ENCODE measurements at places on chromosomes 2 and 18. TPM values are rescaled to one million over a fixed set of nuclear protein-coding genes. Genes with fewer than 3 reads are reported as not detected.

- no peak overlapping the region for H3K27ac ChIP-seq
- no peak overlapping the region for H3K4me3 ChIP-seq
- peaks cover 19% of the 10 kb centered on the region for H3K4me1 ChIP-seq
- no peaks in the 10 kb centered on the region for H3K36me3 ChIP-seq
- no peaks in the 10 kb centered on the region for H3K27me3 ChIP-seq
These were observed 44.8 kb downstream of the FTCDNL1 start for GRCh38 chr2:199806179-199806578.

GRCh38 chr2:156700681-156701080 lies 264.5 kb downstream of the GPD2 start:
- no peaks in the 10 kb centered on the region for H3K36me3 ChIP-seq
- no peaks in the 10 kb centered on the region for H3K27me3 ChIP-seq
- H3K27ac ChIP-seq, result no peak overlapping the region
- peaks cover 45% of the 10 kb centered on the region for H3K4me1 ChIP-seq

DNA sequence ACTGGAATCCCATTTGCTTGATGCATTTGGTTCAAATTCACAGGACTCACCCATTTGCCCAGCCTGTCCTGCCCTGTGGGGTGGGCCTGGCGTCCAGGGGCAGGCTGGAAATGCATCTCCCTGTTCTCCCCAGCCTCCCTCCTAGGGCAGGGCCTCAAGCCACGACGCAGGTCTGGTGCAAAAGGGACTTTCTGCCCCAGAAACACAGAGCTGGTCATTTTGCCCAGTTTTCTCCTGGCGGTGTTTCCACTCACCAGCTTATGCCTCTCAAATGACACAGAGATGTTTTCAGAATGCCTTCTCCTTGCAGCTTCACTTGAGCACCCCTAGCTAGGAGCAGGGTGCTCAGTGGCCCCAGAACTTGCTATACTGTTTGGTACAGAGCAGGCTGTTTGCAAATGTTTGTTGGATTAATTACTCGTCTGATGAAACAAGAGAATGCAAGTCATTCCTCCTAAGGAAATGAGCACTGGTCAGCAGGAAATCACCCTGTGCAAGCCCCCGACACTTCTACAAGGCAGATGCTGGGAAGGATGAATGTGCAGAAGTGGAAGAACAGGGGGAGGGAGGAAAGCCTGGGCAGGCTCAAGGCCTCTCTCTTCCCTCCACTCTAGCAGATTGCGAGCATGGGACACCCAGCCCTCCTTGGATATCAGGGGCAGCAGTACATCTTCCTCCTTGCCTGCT lies 164.3 kb upstream of the APCDD1 start:
- peaks cover 4% of the 10 kb centered on the region for H3K4me1 ChIP-seq
- no peaks in the 10 kb centered on the region for H3K27me3 ChIP-seq
- H3K27ac ChIP-seq, result no peak overlapping the region
- no peaks in the 10 kb centered on the region for H3K36me3 ChIP-seq

DNA sequence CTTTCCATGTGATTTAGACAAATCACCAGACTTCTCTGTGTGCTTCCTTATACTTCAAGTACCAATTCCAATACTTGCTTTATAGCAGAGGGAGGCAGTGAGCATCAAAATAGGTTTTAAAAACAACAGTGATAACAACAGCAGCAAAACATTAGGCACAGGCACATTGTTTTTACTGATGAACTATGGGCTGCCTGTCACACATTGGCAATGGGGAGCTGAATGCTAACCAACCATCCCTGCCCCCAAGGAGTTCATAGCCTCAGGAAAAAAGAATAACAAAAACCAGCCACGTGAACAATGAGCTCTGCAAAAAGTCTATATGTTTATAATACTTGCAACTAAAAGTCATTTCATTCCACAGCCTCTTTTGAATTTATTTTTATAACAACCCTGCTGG lies 287.9 kb upstream of the TRIB2 start:
- H3K27me3 ChIP-seq, result no peaks in the 10 kb centered on the region
- DNase-seq, result peak; percentile 4
- H3K27ac ChIP-seq, result 0 out of 2 replicates have a peak overlapping the region, but pooled peaks have one; percentile 10
- peaks cover 26% of the 10 kb centered on the region for H3K4me1 ChIP-seq
- no peak overlapping the region for H3K4me3 ChIP-seq

- no peak for DNase-seq
- no peaks in the 10 kb centered on the region for H3K4me1 ChIP-seq
- H3K27me3 ChIP-seq, result no peaks in the 10 kb centered on the region
- H3K36me3 ChIP-seq, result no peaks in the 10 kb centered on the region
These were observed 63.0 kb downstream of the ADNP2 start for GRCh38 chr18:80172056-80172455.

LCT gene
- not detected for total RNA-seq

GRCh38 chr2:9307535-9307934 lies 100.9 kb downstream of the ASAP2 start:
- no peaks in the 10 kb centered on the region for H3K36me3 ChIP-seq
- H3K27ac ChIP-seq, result no peak overlapping the region
- 0 out of 2 replicates have a peak, but pooled peaks cover 4% of the 10 kb centered on the region for H3K4me1 ChIP-seq

- H3K4me3 ChIP-seq, result no peak overlapping the region
- no peaks in the 10 kb centered on the region for H3K27me3 ChIP-seq
- H3K4me1 ChIP-seq, result no peaks in the 10 kb centered on the region
- H3K36me3 ChIP-seq, result no peaks in the 10 kb centered on the region
These were observed 81.0 kb downstream of the GPR39 start for GRCh38 chr2:132497591-132497990.

All from GM23338 (cell line).